Stimulated activated CD8-positive, alpha-beta memory T cell treated with anti-CD3 and anti-CD28 coated beads, Interleukin-4, amount 100 ng/mL, for 1 hour (primary cell): ENCODE measurements at places on chromosomes 3 and 15.

DNA sequence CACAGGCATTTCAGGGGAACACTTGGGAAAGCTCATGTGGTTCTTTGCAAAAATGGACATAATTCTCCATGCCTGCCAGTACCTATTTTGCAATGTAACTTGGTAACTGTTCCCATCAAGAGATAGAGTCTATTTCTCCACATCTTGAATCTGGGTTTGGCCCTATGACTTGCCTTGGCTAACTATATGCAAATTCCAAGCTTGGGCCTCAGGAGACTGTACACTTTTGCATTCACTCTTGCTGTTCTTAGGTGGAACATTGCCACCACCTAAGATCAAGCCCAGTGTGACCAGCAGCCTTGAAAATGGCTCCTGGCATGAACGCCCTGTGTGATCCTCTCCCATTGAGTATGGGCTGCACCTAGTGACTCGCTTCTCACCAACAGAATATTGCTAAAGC, 19.8 kb upstream of the SMAD6 start:
- no peak for DNase-seq

DNA sequence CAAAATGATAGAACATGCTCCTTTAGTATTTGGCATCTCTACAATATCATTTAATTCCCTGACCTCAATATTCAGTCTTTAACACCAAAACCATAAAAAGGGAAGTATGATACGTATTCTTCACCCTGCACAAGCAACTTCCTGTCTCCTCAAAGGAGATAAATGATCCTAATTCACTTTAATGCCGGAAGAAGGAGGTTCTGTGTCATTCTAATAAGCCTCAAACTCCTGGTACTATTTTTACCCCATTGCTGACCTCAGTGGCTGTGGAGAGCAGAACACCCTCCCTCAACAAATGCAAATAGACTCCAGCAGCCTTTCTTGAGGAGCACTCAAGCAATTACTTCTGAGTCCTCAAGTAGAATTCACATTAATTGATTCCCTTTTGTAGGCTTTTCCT, 173.3 kb downstream of the TMEM108 start:
- DNase-seq = no peak

DNA sequence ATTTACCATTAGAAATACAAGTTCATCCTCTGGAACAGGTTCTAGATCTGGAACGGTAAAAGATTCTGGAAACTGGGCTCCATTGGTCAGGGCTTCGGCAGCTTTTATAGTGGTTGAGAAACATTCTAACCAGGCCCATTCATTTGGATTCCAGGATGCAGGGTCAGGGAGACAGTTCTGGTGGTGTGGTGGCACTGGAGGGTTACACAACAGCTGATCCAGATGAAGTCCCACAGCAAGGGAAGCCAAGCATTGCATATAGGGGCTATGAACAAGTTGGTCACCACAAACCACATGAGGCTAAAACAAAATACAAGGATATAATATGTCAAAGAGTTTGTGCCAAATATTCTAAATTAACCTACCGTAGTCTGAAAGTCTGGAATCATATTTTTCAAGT, 43.0 kb downstream of the FBXL22 start:
- no peak for DNase-seq

DNA sequence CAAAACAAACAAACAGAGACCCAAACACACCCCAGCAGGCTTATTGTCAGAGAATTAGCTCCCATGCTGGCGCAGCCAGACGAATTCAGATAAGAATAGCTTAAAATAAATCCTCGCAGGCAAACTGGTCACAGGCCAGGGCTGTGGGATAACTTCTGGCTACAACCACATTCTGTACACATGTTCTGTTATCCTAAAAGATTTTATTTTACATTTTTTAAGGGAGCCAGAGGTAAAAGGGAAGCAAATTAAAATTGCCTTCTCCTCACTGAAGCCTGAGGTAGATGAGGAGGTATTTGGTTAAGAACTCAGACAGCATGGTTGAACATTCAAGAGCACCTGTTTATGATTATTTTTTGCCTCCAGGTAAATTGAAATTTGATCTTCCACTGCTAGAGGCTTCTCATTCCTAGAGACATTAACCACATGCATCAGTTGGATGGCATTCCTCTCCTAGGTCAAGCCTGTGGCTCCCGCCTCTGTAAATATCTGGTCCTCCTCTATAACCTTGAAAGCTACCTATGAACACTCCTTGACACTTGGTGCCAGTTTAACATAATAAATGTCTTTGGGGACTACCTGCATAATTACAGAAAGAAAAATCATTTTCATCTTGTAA, 190.3 kb downstream of the SATB1 start:
- no peak for DNase-seq

DNA sequence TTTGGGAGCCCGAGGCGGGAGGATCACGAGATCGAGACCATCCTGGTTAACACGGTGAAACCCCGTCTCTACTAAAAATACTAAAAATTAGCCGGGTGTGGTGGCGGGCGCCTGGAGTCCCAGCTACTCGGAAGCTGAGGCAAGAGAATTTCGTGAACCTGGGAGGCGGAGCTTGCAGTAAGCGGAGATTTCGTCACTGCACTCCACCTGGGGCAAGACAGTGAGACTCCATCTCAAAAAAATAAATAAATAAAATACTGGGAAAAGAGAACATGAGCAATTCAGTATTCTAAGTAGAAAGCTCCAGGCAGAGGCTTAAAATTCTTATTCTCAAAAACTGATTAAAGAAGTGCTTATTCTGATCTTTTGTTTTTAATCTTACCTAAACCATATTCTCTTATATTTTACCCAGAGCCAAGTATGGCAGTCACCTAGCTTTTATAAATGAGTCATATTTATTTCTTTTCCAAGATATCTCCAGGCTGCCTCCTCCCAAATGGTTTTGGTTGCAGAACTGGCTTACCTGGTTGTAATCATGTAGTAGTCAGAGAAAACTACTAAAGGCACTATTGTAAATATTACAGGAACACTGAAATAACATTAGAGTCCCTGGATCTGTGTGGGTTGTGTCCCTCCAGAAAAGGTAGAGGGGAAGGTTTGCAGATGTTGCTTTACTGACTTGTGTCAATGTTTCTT, 45.8 kb upstream of the DYNC1LI1 start:
- DNase-seq = no peak

DNA sequence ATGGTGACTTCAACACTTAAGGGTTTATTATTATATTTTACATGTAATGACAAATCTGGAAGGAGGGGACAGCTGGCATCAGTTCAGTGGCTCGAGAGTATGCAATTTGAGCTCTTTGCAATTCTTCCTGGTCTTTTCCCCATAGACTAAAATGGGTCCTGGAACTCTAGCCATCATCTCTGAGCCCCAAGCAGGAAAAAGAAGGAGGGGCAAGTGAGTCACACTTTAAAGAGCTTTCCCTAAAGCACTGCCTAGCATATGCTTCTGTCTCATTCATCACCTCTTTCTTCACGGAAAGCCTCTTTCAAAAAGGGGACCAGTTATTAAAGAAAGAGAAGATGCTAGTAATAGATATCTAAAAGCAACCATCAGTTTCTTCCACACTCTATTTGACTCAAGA, 466.3 kb downstream of the ZIC1 start:
- no peak for DNase-seq
